ENCODE measurements at places on chromosomes 6 and 20. TPM values are rescaled to one million over a fixed set of nuclear protein-coding genes. Genes with fewer than 3 reads are reported as not detected.

Gene TP53TG5
- total RNA-seq, result 0.67 TPM

Gene RBPJL
- not detected for total RNA-seq

Gene PRL
- not detected for total RNA-seq

Gene NOX3
- not detected for total RNA-seq

Gene C2
- total RNA-seq, result 3.4 TPM

Gene ZC3H12D
- 106 TPM for total RNA-seq

Gene TMEM63B
- 17.9 TPM for total RNA-seq

DNA sequence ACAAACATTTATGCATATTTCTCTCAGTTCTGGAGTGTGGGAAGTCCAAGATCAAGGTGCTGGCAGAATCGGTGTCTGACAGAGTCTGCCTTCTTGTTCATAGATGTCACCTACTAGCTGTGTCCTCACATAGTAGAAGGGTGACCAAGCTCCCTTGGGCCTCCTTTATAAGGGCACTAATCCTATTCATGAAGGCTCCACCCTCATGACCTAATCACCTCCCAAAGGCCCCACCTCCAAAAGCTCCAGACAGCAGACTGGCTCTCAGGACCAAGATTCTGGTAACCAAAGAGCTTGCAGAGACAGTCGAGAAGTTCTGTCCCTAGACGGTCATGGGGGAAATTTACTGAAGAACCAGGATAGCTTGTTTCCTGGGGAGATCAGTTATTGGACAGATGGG lies 139.1 kb downstream of the COL9A1 start:
- H3K4me1 ChIP-seq, result peaks cover 5% of the 10 kb centered on the region
- no peak overlapping the region for H3K4me3 ChIP-seq
- DNase-seq, result no peak
- no peaks in the 10 kb centered on the region for H3K36me3 ChIP-seq

GRCh38 chr6:16624636-16625290 lies 136.5 kb downstream of the ATXN1 start:
- no peak overlapping the region for H3K27ac ChIP-seq
- H3K27me3 ChIP-seq, result no peaks in the 10 kb centered on the region
- no peak for DNase-seq
- no peak overlapping the region for H3K4me3 ChIP-seq
- peaks cover 20% of the 10 kb centered on the region for H3K4me1 ChIP-seq

DNA sequence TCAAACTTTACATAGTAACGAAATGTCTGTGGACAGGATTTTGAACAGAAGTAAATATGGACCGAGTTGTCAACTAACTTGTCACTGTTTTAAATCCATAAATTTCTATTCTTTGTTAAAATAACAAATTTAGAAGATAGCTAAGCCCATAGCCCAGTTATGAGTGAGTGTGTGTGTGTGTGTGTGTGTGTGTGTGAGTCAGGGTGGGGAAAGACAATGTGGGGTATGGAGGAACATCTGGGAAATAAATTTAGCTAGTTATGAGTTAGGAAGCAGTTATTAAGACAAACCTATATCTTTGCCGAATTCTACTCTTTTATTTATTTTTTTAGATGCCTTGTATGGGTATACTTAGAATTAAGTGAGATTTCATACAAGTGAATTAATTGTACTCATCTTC lies 9.0 kb downstream of the TPBG start:
- no peak for DNase-seq
- no peaks in the 10 kb centered on the region for H3K36me3 ChIP-seq
- peaks cover 12% of the 10 kb centered on the region for H3K27me3 ChIP-seq
- H3K4me3 ChIP-seq, result no peak overlapping the region

- H3K4me1 ChIP-seq, result peaks cover 36% of the 10 kb centered on the region
- no peak overlapping the region for H3K4me3 ChIP-seq
- no peaks in the 10 kb centered on the region for H3K27me3 ChIP-seq
- no peak overlapping the region for H3K27ac ChIP-seq
These were observed 107.4 kb downstream of the UTRN start for GRCh38 chr6:144392536-144392935.

DNA sequence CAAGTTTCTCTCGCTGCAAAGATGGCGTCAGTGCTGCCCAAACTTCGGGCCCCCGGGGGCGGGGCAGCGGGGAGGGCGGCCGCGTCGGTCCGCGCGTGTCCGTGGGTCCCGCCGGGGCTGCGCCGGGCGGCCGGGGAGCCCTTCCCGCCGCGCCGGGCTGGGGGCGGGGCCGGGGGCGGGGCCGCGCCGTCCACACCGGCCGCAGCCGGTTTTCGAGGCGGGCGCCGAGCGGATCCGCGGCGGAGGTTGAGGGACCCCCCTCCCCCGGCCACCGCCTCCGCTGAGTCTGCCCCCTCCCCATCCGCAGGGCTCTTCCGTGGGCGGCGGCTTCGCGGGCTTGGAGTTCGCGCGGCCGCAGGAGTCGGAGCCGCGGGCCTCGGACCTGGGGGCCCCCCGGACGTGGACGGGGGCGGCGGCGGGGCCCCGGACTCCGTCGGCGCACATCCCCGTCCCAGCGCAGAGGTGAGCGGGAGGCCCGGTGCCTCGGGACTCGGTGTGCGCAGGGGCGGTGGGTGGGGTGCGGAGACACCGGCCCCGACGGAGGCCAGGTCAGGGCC lies 572 bp downstream of the SLC2A4RG start:
- no peak overlapping the region for H3K27ac ChIP-seq
- H3K36me3 ChIP-seq, result no peaks in the 10 kb centered on the region
- H3K27me3 ChIP-seq, result no peaks in the 10 kb centered on the region
- peak overlapping the region; percentile 60 for H3K4me3 ChIP-seq
- H3K4me1 ChIP-seq, result peaks cover 16% of the 10 kb centered on the region
- DNase-seq, result peak; percentile 51

GRCh38 chr6:113031591-113032238 lies 684.6 kb downstream of the RFPL4B start:
- no peak for DNase-seq
- H3K4me1 ChIP-seq, result no peaks in the 10 kb centered on the region
- H3K4me3 ChIP-seq, result no peak overlapping the region
- H3K27ac ChIP-seq, result no peak overlapping the region
- H3K27me3 ChIP-seq, result no peaks in the 10 kb centered on the region

DNA sequence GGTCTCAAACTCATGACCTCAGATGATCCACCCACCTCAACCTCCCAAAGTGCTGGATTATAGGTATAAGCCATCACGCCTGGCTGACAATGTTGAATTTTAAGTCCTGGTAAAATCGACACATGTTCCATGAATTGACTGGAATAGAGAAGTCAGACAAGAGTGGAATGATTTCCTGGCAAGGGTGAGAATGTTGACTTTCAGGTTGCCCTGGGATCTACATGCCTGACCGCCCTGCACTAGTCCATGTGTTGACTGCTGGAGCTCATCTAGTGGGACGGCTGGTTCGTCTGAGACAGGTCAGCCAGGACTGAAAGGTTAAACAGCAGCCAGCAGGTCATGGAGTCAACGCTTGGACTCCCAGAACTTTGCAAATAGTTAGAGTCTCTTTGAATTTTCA lies 88.8 kb downstream of the SASH1 start:
- H3K27me3 ChIP-seq, result peaks cover 14% of the 10 kb centered on the region
- no peaks in the 10 kb centered on the region for H3K36me3 ChIP-seq
- DNase-seq, result no peak
- no peaks in the 10 kb centered on the region for H3K4me1 ChIP-seq
- H3K4me3 ChIP-seq, result no peak overlapping the region

- no peak overlapping the region for H3K4me3 ChIP-seq
- H3K4me1 ChIP-seq, result no peaks in the 10 kb centered on the region
- H3K27me3 ChIP-seq, result no peaks in the 10 kb centered on the region
These were observed 11.2 kb downstream of the SLC24A3 start for GRCh38 chr20:19223640-19224039.

GRCh38 chr20:20528861-20529260 lies 161.0 kb downstream of the INSM1 start:
- no peaks in the 10 kb centered on the region for H3K27me3 ChIP-seq
- no peak for DNase-seq
- H3K4me1 ChIP-seq, result no peaks in the 10 kb centered on the region
- H3K27ac ChIP-seq, result no peak overlapping the region
